ENCODE measurements at places on chromosomes 11 and 22.

- DNase-seq: peak; percentile 17
These were observed 784.2 kb upstream of the CCDC179 start for GRCh38 chr11:23644443-23644842.

DNA sequence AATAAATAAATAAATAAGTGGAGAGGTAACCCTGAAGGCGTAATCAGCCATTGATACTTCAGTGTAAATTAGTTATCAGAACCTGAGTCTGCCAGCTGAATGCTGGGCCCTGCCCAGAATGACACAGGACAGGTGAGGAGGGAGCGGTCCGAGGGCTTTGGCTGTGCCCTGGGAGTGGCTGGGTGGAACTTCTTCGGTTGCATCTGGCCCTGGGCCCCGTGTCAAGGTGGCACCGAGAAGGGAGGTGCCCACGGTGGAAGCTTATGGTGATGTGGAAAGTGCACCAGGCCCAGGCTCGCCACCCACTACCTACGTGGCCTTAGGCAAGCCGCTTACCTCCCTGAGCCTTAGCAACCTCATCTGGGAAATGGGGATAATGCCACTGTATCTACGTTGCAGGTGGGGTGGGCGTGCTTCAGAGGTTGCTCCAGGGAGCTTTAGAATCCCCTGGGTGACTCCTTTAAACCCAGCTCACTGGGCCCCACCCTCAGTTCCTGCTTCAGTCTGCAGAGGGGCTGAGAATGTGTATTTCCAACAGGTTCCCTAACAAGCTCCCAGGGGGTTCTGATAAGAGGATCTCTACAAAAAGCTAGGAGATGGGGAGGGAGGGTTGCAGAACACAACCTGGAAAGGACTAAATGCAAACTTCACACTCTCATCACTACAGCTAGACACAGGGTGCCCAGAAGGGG is 38.8 kb downstream of the TXN2 start:
- DNase-seq: no peak

DNA sequence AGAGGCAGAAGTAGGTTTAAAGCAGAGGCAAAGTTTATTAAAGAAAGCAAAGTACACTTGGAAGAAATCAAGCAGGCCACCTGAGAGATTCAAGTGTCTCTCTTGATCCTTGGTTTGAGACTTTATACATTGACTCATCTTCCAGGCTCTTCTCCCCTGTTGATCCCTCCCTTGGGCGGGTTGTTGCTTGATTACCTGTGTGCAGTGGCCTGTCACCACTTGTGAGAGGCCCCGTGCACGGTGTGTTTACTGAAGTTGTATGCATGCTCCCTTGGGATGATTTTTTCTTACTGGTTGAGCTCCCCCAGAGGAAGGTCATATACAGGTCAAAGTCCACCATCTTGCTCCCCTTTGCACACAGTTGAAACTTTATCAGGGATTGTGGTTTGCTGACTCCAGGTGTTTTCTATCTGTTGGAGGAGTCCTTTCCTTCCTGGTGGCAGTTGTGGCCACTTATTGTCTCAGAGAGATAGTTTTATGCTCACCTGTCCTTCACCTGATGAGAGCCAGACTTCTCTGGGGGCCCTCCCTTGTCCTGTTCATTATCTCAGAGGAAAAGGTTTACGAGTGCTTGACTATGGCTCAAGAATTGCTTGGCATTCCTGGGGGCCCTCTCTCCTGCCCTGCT is 16.3 kb upstream of the RBMXL2 start:
- DNase-seq: no peak

GRCh38 chr11:33695051-33695566 is 5.5 kb downstream of the C11orf91 start:
- DNase-seq: no peak

DNA sequence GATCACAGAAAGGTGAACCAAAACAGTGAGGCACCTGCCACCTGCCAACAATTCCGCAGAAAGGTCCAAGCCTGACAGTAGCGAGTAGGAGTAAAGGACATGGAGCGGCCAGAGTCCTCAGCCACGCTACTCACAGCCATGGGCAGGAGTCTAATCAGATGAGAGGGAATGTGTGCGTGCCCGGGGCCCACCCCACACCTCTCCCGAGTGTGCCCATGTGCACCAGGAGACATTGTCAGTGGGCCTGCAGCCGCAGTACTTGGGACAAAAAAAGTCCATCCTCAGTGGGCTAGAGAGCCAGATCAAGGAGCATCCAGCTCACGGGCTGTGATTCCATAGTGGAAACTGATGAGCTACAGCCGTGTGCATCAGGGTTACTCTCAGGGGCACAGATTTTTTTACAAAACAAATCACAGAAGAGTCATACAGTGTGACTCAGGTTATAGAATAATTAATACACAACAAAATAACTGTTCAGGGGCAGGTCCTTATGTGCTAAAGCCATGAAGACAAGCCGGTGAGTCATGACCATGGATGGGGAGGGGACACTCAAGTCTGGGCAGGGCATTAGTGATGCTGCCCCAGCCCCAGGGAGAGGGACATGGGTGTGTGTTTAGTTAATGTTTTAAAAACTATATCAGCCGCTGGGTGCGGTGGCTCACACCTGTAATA is 12.0 kb downstream of the SART1 start:
- DNase-seq: no peak

- DNase-seq: no peak
These were observed 6.1 kb upstream of the RFPL2 start for GRCh38 chr22:32211011-32211410.

DNA sequence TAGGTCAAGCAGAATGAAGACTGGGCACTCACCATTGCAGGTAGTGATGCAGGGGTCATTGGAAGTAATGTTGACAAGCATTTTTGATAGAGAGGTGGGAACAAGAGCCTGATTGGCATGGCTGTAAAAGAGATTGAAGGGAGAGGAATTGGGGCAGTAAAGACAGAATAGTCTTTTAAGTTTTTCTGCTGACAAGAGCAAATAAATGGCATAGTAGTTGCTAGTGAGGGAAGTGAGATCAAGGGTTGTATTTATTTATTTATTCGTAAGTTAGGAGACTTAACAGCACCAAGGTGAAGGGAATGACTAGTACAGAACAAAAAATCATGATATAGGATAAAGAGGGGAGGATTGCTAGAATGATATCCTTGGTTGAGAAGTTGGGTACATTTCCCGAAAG is 11.0 kb downstream of the SYT9 start:
- no peak for DNase-seq

GRCh38 chr11:120929090-120929489 is 94.8 kb upstream of the TBCEL start:
- DNase-seq: no peak

DNA sequence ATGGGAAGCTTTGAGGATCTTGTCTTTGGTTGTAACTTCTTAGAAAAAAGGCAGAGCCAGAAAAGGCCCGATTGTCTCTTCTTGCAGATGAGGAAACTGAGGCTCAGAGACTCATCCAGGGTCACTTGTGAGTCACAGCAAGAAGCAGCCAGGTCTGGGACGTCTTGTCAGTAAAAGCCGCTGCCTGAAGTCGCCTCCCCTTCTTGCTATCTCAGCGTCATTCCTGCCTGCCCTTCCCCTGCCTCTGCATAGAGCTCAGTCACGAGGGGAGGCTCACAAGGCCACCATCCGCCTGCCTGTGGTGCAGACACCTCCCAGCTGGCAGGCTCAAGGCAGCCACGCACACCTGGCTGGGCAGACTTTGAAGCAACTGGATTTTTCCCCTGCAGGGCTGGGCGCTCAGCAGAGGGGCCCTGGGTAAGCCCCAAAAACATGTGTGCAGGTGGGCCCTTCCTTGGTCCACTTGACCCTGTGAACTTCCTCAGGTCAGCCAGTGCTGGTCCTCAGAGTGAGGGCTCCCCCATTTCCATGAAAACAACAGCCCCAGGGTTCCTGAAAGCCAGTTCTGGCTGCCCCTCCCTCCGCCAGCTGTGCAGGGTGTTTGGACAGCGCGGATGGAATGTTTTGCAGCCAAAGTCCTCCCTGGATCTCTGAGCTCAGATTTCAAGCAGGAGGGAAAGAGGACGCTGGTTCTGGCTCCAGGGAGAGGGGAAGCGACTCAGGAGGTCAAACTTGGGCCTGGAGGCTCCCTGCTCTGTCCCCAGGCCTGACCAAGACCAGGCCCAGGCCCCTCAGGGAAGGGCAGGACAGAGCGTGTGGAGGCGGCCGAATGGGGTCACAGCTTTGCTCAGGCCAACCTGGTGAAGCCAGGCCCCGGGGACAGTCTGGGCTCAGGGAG is 6.0 kb upstream of the RAB3IL1 start:
- DNase-seq: peak; percentile 35

GRCh38 chr11:65919573-65920371 is 546 bp downstream of the DRAP1 start:
- DNase-seq: peak; percentile 29

- DNase-seq: no peak
These were observed 86.6 kb downstream of the CLPB start for GRCh38 chr11:72347691-72348090.

All from HT-29 (cell line).